ENCODE measurements at places on chromosomes 1 and 21.

GRCh38 chr1:6100861-6101783 lies 55.4 kb downstream of the KCNAB2 start:
- DNase-seq, result no peak

DNA sequence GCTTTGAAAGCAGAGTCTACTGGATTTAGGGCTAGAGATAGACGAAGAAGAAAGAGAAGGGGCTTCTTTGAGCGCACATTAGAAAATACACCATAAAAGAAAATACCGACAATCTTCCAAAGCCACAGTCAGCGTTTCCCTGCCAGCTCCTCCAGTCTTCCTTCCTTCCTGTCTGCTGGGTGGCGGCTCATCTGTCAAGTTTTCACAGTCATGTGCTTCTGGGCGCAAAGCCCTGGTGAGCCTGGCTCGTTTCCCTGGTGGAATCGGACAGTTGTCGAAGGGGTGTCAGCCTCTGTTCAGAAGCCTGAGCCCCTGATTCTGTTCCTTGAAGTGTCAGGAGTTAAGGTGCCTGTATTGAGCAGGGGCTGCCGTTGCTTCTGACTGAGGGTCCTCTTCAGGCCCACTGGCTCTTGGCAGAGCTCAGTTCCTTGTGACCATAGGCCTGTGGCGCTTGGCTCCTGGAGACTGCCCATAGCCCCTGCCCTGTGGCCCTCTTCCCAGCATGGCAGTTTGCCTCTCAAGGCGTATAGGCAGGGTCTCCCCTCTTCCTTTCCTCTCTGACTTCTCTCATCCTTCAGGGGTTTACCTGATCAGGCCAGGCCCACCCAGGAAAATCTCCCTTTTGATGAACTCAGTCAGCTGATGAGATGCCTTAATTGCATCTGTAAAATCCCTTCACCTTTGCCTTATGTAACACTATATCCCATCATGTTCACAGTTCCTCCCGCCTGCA lies 58.6 kb downstream of the ADARB1 start:
- DNase-seq, result no peak

DNA sequence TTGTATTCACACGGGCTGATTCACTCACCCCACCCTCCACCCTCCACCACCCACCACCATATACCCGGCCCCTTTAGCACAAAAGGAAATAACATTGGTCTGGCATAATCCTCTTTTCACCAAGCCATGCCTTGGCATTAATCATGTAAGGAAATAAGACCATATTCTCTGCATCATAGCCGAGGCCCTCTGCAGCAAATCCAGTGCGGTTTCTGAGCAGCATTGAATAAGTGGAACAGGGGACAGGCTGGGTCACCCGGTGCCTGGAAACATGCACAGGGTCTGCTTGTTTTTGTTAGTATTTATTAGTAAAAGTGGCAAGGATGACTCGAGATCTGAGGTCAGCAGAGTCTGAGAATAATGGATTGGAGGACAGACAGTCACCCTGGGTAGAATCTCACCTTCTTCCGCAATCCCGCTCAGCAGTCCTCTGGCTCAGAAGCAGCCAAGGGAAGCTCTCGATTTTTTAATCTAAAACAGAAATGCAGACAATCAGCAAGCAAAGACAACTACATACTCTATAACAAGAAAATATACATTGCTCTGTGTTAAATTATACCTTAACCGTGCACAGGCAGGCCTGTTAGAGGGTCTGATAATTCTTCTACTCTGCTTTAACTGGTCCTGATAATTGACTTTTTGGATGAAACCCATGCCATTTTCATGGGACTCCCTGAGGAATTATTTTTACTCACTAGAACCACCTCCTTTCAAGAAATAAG lies 52.4 kb upstream of the CDC42BPA start:
- no peak for DNase-seq

DNA sequence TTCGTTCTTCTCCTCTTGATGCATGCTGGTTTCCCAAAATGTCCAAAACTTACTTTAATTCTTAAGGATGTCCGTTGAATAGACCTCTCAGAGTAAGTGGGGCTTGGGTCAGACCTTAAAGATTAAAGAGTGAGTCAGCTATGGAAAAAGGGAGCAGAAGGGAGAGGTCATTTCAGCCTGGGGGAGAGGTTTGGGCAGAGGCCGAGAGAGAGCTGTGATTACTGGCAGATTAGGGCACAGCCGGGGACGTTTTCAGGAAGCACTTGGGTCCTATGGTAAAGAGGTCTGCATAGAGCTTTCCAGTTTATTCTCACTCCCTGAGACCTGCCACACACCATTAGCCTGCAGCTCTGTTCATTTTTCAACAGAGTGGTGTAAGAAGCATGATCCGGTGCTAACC lies 14.0 kb upstream of the ST3GAL3 start:
- no peak for DNase-seq

DNA sequence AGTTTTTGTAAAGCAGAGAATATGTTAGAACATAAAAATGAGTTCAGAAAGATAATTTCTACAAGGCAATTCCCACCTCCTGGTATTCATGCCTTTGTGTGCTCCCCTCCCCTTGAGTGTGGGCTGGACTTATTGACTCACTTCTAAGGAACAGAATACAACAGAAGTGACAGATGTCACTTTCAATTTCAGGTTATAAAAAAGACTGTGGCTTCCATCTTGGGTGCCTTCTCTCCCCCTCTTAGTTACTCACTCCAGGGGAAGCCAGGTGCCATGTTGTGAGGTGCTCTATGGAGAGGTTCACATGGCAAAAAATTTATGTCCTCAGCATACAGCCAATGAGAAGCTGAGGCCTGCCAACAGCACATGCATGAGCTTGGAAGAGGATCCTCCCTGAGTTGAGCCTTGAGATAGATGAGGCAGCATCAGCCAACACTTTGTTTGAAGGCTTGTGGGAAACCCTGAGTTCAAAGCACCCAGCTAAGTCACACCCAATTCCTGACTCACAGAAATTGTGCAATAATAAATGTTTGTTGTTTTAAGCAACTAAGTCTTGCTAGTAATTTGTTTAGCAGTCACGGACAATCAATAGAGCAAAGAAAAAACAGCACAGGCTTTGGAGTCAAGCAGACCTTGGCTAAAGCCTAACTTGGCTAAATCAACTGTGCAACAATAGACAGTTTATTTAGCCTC lies 73.5 kb upstream of the NGF start:
- no peak for DNase-seq

GRCh38 chr1:204463125-204464060 lies 31.2 kb downstream of the PIK3C2B start:
- DNase-seq, result no peak

DNA sequence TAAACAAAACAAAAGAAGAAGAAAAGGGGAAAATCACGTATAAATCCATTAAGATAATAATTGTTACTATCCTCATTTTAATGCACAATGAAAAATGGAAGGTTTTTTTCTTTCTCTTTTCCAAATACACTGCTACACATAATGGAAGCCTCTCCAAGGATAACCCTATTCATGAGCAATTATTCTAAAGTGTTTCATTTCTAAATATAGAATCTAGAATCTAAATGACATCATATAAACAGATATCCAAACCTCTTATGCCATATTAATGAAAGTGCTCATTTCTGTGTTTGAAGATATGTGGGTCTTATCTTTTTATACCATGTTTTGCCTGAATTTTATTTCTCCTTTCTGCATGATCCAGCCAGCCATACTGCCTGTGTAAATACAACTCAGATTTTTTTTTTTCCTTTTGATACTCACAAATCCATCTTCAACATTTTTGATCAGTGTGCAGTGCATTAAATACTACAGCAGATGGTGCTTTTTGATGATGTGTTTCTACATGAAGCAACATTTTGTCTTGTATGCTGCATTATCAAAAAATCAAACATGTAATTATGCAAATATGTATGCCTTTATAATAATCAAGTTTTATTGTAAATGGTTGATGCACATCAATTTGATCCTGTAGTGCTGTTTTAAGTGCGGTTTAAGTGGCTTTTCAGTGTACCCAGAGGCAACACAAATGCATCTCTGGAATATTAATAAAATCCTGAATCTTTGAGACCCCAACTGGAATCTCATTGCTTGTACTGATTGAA lies 625.6 kb upstream of the PTBP2 start:
- DNase-seq, result no peak

GRCh38 chr21:43716376-43717165 lies 2.4 kb upstream of the PDXK start:
- no peak for DNase-seq

DNA sequence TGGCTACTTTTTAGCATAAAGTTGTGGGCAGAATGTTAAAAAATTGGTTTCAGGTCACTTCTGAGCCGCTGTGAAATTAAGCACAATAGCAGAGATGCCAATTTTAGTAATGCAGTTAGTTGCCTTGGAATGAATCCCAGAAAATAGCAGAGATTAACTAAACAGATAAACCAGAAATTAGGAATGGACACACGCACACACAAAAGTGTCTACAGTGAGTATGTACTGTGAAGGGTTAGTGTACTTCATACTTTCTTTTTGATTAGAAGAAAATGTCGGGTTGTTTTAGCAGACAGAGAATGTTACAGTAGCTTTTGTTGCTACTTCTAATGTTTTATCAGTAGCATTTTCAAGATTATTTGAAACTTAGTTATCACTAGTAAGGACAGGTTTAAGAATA lies 106.7 kb downstream of the LEPR start:
- DNase-seq, result peak; percentile 33

- no peak for DNase-seq
Observed at GRCh38 chr1:234213658-234214128, 159.6 kb upstream of the COA6 start.

DNA sequence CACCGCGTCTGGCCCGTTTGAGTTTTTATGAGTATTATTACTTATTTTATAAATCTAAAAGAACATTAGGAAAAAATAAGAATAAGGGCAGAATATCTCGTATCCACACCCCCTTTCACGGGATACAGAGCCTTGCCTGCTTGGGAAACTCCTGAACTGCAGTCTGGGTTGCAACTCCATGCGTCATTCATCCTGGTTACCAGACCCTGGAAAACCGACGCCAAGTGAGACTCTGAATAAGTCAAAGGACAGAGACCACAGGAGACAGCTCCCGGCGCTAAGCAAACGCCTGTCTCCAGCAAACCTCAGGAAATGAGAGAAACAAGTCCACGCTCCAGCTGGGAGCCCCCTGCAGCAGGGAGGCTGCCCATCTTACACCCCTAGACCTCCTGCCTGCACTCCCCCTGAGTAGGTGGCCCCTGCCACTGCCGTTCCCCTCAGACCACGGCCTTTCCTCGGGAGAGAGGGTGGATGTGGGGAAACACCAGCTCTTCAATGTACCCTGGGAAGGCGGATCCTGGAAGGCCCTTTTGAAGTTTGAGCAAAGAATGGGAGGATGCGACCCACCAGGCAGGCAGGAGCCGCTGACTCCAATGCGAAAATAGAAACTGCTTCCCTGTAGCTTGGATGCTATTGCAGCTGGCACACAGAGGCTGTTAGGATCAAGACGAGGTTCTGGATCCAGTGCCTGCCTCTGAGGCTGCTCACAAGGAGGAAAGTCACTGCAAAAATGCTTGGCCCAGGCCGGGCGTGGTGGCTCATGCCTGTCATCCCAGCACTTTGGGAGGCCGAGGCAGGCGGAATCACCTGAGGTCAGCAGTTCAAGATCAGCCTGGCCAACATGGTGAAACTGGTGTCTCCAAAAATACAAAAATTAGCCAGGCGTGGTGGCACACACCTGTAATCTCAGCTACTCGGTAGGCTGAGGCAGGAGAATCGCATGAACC lies 37.7 kb upstream of the GPR157 start:
- no peak for DNase-seq

All from NCI-H1930 (cell line).